NCI-H510A treated with DMSO at 0.1 percent for 48 hours (cell line): ENCODE measurements at places on chromosomes 12 and 14.
A peak's percentile ranks its signal among the peaks of the same experiment; 100 is the strongest.

DNA sequence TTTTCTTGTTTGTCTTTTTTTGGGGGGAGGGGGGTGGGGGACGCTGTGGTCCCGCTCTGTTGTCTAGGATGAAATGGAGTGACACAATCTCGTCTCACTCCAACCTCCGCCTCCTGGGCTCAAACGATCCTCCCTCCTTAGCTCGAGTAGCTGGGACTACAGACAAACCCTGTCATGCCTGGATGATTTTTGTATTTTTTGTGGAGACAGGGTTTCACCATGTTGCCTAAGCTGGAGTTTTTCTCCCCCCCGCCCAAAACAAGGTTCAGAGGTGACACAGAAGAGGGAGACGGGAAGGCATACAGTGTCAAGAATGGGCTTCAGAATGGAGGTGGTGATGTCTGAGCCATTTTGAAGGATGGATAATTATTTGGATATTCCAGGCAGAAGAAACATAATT, 116.9 kb upstream of the ATF1 start:
- peak; percentile 49 for DNase-seq

GRCh38 chr12:31315784-31316465, 10.0 kb downstream of the SINHCAF start:
- no peak for DNase-seq

DNA sequence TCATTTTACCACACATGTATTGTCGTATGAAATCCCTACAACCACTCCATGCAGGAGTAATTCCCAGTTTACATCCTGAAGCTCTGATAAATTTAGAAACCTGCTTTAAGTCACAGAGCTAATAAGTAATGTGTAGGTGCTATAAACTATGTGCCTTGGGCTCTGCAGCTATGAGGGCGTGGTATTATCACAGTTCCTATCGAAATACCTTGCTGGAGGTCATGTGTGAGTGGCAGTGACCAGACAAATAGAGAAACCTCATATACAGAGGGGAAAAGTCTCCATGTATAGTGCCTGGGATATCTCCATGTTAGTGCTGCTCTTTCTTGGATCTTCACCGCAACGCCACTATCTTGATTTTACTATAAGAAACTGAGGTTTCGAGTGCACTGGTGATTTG, 883 bp upstream of the TBC1D15 start:
- DNase-seq, result no peak

DNA sequence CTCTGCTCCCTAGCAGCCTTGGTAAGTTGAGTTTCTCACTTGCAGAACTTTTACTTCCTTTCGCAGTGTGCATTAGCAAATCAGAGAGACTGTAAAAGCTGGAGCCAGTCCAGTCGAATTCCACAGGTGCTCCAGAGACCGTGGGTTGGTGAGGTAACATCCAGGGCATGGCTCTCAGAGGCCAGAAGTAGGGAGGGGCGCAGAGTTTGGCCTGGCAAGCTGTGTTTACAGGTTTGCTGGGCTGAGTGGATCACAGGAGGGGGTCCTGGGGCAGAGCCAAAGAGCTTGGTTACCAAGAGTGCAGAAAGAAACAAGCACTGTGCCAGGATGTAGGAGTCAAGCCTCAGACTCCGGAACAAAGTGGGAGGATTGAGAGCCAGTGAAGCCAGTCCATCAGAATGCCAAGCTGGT, 10.2 kb upstream of the BHLHE41 start:
- DNase-seq, result peak; percentile 62

DNA sequence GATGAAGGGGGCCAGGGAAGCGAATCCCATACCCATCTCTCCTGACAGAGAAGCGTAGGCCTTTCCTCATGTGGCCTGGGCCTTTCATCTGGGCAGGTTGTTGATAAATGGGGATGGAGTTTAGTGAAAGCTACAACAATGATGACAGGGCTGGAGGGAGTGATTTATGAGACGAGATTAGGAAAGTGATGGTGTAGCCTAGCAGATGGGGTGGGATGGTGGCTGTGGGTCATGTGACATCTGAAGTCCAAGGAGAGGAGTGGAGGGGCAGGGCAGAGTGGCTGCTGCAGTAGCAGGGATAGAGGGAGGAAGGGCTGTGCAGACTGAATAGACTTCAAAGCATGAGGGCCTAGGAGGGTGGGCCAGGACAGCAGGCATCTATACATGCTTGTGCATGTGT, 85.5 kb downstream of the ADCK1 start:
- no peak for DNase-seq

GRCh38 chr14:106315436-106315835, 789.1 kb downstream of the TMEM121 start:
- no peak for DNase-seq

DNA sequence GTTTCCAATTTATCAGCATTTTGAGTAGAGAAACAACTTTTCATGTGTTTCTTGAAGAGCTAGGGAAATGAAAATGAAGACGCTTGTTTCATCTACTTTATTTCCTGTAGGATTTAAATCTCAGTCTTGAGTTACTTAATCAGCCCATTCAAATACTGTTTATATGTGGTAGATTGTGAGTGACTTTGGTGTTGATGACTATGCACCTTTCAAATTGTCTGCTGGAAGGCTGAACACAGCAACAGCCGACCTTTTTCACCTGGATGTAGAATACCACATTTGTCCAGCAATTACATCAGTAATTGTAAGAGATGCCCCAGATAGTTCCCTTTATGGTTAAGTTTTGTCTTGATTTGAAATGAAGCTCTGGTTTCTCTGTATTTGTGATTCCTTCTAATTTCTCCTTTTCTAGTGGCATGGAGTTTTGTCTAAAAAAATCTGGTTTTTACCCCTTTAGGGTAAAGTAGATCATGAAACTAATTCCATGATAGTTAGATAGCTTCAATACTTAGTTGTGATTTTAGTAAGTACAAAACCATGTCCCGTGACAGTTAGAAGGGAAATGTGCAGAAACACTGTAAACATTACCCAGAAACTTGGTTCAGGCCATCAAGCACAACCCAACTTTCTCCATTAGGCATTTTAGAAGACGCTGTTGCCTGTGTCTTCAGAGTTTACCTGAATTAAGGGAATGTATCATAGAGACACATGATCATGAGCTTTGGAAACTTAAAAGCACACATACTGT, 165.0 kb downstream of the SRGAP1 start:
- DNase-seq, result no peak

GRCh38 chr14:90341784-90342183, 10.0 kb upstream of the NRDE2 start:
- no peak for DNase-seq

DNA sequence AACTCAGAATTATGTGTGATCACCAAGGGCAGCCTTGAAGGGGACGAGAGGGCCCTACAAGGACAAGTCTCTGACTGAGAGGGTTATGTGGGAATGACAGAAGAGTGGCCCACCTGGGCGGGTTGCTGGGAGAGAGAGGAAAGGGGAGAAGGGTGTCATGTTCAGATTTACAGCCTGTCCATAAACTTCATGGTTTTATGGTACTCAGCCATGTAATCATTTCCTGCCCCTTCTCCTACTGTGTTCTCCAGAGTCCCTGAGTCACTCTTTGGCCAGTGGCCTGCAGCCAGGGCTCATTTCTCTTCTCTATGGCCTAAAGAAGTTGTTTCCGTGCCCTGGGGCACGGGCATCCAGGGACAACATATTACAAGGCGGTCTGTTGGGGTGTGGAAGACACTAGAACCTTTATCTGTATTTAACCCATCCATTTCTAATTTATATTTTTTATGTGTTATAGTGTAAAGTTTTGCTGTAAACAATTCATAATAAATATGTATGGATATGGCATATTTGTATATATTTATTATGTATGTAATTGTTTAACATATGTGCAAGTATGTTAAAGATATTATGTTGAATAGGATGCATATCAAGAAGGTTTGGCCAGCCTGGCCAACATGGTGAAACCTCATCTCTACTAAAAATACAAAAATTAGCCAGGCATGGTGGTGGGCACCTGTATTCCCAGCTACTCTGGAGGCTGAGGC, 26.9 kb downstream of the DDX47 start:
- DNase-seq, result no peak

DNA sequence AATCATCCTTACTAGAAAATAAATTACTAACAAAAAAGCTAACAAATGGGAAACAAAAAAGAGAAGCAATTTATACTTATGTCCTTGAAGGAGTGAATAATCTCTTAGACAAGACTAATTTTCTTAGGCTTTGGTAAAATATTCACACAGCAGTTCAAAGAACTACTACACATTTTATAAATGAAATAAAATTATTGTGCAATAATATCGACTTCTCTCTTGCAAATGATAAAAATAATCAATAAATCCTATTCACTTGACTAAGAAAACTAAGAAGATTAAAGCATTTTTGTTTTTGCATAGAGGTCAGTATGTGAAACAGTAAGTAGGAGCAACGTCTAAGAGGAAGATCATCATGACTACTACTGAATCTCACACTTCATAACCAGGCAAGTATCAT, 82.0 kb downstream of the EML5 start:
- DNase-seq, result no peak

DNA sequence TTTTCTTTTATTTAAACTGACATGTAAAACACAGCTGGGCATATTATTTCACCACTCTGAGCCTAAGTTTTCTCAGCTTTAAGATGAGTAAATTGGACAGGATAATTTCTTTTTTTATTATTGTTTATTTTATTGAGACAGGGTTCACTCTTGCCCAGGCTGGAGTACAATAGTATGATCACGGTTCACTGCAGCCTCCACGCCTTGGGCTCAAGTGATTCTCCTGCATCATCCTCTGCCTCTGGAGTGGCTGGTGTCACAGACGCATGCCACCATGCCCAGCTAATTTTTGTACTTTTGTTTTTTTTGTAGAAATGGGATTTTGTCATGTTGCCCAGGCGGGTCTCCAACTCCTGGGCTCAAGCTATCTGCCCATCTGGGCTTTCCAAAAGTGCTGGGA, 12.7 kb downstream of the BMAL2 start:
- no peak for DNase-seq

- no peak for DNase-seq
These were observed 18.1 kb downstream of the ZBTB39 start for GRCh38 chr12:56988207-56988739.

- no peak for DNase-seq
These were observed 6.6 kb downstream of the PNN start for GRCh38 chr14:39181693-39182047.

DNA sequence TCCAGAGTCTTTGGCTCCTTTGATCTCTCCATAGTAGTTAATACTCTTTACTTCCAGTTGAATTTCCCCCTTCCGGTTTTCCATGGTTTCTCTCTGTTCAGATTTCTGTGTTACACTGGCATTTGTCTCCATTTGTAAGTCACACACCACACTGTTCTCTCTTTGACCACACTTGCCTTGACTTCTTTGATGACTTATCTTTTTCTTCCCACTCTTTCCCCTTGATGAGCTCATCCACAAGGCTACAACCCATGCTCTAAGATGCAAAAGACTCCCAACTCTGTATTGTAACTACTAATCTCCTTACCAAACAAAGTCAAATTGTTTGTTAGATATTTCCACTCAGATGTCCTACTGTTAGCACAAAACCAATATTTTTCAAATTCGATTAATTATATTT, 242.7 kb upstream of the E2F7 start:
- DNase-seq, result no peak

DNA sequence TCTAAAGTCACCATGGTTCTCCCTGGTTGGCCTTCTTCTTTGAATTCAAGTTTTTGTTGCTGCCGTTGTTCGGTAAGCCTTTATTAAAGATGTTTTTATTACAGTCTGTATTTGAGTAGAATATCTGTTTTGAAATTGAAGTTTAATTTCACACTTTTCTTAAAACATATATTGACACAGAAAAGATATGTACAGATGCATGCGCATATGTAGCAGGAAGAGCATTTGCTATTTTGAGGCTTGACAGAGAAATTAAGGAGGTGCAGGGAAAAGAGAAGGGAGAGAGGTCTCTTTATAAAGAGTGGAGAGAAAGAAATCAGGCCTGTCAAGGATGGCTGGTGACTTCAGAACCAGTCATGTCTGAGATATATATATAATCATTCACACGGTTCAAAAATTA, 46.0 kb upstream of the TRIM9 start:
- no peak for DNase-seq
